ENCODE measurements at places on chromosomes 1 and 21. TPM values are rescaled to one million over a fixed set of nuclear protein-coding genes. Genes with fewer than 3 reads are reported as not detected.

DNA sequence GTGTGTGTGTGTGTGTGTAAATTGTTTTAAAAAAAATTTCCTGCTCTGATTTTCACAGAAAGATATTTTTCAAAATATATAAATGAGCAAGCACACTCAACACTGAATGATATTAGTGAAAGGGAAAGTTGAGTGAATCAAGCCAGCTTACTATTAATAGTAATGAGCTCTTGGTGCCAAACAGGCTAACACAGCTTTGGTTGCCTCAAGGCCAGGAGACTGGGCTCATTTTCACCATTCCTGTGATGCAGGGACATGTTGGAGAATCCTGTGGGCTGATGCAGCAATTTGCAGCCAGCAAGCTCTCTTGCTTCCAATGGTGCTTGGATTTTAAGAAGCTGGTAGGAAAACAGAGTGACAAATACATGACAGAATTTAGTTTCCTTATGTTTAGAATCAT lies 30.2 kb downstream of the PLA2G4A start:
- no peak overlapping the region for H3K27ac ChIP-seq
- peaks cover 7% of the 10 kb centered on the region for H3K27me3 ChIP-seq
- H3K4me3 ChIP-seq = no peak overlapping the region
- DNase-seq = no peak
- H3K4me1 ChIP-seq = no peaks in the 10 kb centered on the region

GRCh38 chr1:2862814-2863647 lies 61.5 kb upstream of the TTC34 start:
- DNase-seq = no peak
- no peak overlapping the region for H3K27ac ChIP-seq
- no peak overlapping the region for H3K4me3 ChIP-seq
- H3K27me3 ChIP-seq = no peaks in the 10 kb centered on the region
- no peaks in the 10 kb centered on the region for H3K4me1 ChIP-seq

DNA sequence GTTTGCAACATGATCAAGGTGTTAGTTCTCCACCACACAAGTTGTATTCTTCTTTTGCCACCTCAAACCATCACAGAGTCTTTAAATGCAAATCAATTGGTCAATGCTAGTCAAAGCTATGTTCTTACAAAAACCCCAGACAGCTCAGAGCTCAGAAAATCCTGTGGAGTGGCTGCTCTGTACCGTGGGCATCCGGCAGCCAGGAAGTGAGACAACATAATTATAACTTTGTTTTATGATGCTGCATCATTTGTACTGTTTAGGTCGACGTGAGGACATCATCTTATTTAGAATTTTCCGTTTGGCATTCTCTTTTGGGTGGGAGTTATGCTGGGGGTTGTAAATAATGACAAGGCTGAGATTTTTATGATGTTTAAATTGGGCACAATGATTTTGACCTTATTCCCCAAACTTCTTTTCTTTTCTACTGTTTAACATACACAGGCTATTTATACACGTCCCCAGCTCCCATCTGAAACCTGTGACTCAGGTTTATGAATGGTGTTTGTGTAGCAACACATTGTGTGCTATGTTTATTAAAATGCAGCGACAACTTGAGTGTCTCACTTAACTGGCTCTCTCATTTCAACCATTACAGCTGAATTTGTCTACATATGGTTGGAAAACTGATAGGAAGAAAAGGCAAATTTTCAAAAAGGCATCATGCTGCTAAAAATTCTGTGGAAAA lies 124.0 kb downstream of the CNIH3 start:
- H3K27me3 ChIP-seq = no peaks in the 10 kb centered on the region
- H3K4me3 ChIP-seq = no peak overlapping the region
- DNase-seq = no peak
- no peaks in the 10 kb centered on the region for H3K36me3 ChIP-seq

GRCh38 chr1:214638459-214638807 lies 35.4 kb downstream of the CENPF start:
- H3K4me3 ChIP-seq = peak overlapping the region; percentile 38
- peaks cover 14% of the 10 kb centered on the region for H3K36me3 ChIP-seq
- H3K4me1 ChIP-seq = peaks cover 36% of the 10 kb centered on the region
- H3K27ac ChIP-seq = peak overlapping the region; percentile 43
- no peak for DNase-seq

GRCh38 chr1:101285922-101286570 lies 49.2 kb downstream of the S1PR1 start:
- H3K27ac ChIP-seq = peak overlapping the region; percentile 91

DNA sequence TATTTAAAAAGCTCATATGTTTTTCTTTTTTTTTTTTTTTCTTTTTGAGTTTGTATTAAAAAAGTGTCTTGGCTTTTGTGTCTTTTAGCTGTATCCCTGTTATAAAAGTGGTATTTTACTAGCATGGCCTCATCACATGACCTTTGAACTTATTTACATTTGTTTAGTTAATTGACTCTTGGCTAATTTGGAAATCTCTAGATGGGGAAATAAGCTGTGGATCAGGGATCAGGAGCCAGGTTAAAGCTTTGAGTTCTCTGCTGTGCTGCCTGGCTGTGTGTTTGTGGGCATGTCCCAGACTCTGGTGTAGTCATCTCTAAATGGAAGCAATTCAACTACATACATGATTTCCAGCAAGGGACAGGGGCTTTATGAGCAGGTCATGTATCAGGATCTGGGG lies 56.5 kb downstream of the HHAT start:
- DNase-seq = no peak
- no peak overlapping the region for H3K27ac ChIP-seq

GRCh38 chr1:28358716-28359115 lies 10.8 kb upstream of the PHACTR4 start:
- H3K27me3 ChIP-seq = no peaks in the 10 kb centered on the region
- no peaks in the 10 kb centered on the region for H3K36me3 ChIP-seq
- H3K27ac ChIP-seq = no peak overlapping the region
- H3K4me1 ChIP-seq = no peaks in the 10 kb centered on the region

GRCh38 chr1:203629507-203630082 lies 3.0 kb downstream of the ATP2B4 start:
- H3K36me3 ChIP-seq = no peaks in the 10 kb centered on the region
- peak; percentile 72 for DNase-seq
- peak overlapping the region; percentile 95 for H3K4me3 ChIP-seq
- no peaks in the 10 kb centered on the region for H3K27me3 ChIP-seq

The DMRTA2 gene
- total RNA-seq = not detected

The AVPR1B gene
- not detected for total RNA-seq

The ALX3 gene
- not detected for total RNA-seq

The LCE1B gene
- not detected for total RNA-seq

The INAVA gene
- total RNA-seq = not detected
